Left kidney (tissue), 8 donors: ENCODE measurements at places on chromosomes 12 and 14.
A peak's percentile ranks its signal among the peaks of the same experiment; 100 is the strongest.

GRCh38 chr14:64474698-64475097, 9.4 kb downstream of the AKAP5 start:
- DNase-seq, result no peak

GRCh38 chr14:100587763-100588411, 670 bp upstream of the BEGAIN start:
- no peak for DNase-seq

- DNase-seq, result no peak
Measured at GRCh38 chr14:37237094-37237493, 39.4 kb downstream of the MIPOL1 start.

GRCh38 chr12:52558781-52559445, 6.0 kb upstream of the KRT71 start:
- no peak for DNase-seq

- DNase-seq, result peak; percentile 12
Measured at GRCh38 chr14:74804219-74804825, 41.2 kb downstream of the YLPM1 start.
